H9 (cell line): ENCODE measurements at places on chromosomes 16 and 17. TPM values are rescaled to one million over a fixed set of nuclear protein-coding genes. Genes with fewer than 3 reads are reported as not detected.

DNA sequence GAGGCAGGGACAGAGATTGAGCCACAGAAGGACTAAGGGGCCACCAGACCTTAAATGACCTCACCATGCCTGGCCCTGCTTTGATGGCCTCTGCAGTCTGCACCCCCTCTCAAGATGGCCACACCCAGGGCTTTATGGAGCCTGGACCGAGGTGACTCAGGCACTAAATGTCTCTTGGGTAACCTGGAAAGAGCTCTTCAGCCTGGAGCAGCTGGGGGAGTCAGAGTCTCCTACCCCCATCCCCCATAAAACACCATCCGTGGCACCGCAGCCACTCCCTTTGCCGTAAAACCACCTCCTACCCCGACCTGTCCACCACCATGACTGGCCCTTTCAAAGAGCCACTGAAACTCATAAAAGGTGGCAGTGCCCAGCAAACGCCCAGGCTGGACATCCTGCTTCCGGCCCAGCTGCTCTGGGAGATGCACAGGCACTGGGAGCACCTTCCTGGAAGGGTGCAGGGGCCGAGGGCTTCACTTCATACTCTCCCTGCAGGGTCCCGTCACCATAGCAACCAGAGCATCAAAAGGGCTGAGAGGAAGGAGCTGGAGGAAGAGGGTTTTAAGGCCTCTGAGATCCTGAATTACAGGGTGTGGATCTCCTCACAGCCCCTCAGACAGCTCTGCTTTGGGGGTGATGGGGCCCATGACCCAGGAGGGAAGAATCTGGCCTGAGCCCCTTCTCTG, 22.3 kb downstream of the FOXN1 start:
- no peak overlapping the region for H3K4me3 ChIP-seq
- no peak overlapping the region for H3K27ac ChIP-seq
- H3K36me3 ChIP-seq, result no peaks in the 10 kb centered on the region
- H3K4me1 ChIP-seq, result no peaks in the 10 kb centered on the region
- DNase-seq, result no peak

GRCh38 chr17:37839196-37839978, 84.8 kb upstream of the TBC1D3K start:
- H3K27me3 ChIP-seq, result no peaks in the 10 kb centered on the region
- no peak for DNase-seq
- H3K4me3 ChIP-seq, result no peak overlapping the region
- H3K36me3 ChIP-seq, result no peaks in the 10 kb centered on the region

- peak; percentile 62 for DNase-seq
- no peaks in the 10 kb centered on the region for H3K4me1 ChIP-seq
- H3K27ac ChIP-seq, result no peak overlapping the region
- H3K4me3 ChIP-seq, result no peak overlapping the region; the same call in 2 of the 3 replicates
These were observed 15.9 kb upstream of the FBXO47 start for GRCh38 chr17:38982858-38983746.

- H3K36me3 ChIP-seq, result peaks cover 6% of the 10 kb centered on the region; the same call in 2 of the 3 replicates
- H3K27me3 ChIP-seq, result no peaks in the 10 kb centered on the region
- no peak for DNase-seq
These were observed 62.8 kb downstream of the RABEP1 start for GRCh38 chr17:5344914-5345313.

TMEM235 gene
- 0.13 and 0.28 TPM in 2 replicates for total RNA-seq
